ENCODE measurements at places on chromosomes 6 and 20.
A peak's percentile ranks its signal among the peaks of the same experiment; 100 is the strongest.

GRCh38 chr20:35643045-35643444 lies 21.7 kb downstream of the CPNE1 start:
- DNase-seq: no peak

- no peak for DNase-seq
Observed at GRCh38 chr6:119830494-119831295, 481.1 kb upstream of the MAN1A1 start.

- DNase-seq: no peak
Observed at GRCh38 chr6:56860475-56860874, 94.4 kb upstream of the BEND6 start.

GRCh38 chr6:6678185-6678671 lies 89.7 kb downstream of the LY86 start:
- DNase-seq: no peak

GRCh38 chr6:124053315-124053714 lies 249.7 kb downstream of the NKAIN2 start:
- no peak for DNase-seq

- DNase-seq: no peak
Observed at GRCh38 chr20:54922636-54923035, 447.2 kb downstream of the DOK5 start.

DNA sequence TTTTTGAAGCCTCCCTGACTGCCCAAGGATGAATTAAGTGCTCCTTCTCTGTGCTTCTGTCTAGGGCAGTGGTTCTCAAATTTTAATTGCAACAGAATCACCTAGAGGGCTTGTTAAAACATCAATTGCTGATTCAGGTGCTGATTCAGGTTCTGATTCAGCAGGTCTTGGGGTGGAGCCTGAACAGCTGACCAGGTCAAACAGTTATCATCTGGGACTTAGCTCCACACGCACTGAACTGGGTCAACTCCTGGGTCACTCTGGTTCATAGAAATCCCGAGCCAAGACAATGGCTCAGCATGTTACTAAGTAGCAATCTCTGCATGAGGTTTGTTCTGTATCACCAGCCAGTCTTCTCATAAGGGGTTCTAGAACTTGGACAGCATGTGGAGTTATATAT lies 192.3 kb downstream of the GJA1 start:
- no peak for DNase-seq

DNA sequence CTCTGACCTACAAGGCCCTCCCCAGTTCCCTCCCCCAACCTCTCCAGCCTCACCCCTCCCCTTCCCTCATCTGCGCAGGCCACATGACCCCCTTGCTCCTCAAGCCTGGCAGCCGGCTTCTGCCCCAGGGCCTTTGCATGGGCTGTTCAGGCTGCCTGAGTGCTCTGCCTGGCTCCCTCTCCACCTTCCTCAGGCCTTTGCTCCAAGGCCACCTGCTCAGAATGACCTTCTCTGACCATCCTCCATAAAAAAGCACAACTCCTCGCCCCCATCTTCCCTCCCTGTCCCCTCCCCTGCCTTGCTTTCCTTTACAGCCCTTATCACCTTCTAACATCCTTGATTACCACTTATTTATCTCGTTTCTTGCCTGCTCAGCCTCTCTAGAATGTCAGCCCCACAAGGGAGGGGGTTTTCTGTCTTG lies 38.7 kb downstream of the SPDEF start:
- DNase-seq: no peak

DNA sequence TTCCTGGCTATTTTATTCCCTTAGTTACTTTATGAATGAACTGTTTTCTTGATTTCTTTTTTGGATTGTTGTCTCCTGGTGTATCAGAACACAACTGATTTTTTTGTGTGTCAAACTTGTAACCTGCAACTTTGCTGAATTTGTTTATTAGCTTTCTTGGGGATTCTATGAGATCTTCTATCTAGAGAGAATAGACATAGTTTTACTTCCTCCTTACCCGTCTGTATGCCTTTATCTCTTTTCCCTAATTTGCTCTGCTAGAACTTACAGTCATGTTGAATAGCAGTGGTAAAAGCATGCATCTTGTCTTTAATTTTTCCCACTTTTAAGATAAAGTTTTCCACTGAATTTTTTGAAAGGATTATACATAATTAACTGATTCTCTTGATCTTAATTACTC lies 13.2 kb downstream of the RNF146 start:
- DNase-seq: no peak

- peak; percentile 59 for DNase-seq
Observed at GRCh38 chr6:87905101-87905641, 142.5 kb upstream of the SPACA1 start.

DNA sequence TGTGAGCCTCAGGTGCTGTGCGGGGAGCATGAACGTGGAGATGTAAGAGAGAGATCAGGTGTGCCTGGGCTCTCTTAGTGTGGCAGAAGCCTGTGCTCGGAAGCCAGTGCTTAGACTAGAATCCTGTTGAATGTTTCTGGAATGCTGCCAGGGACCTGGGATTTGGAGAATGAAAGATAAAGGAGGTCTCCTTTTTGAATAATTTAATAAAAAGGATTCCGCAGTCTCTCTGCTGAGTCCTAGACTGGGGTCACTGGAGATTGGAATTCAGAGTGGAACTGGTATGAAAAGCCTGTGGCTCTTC lies 18.8 kb upstream of the EFCAB8 start:
- DNase-seq: no peak

- DNase-seq: no peak
Observed at GRCh38 chr20:49540687-49541435, 27.1 kb downstream of the PTGIS start.

GRCh38 chr6:27608916-27609883 lies 136.3 kb upstream of the ZNF184 start:
- peak; percentile 50 for DNase-seq

GRCh38 chr6:119676961-119677360 lies 327.4 kb upstream of the MAN1A1 start:
- DNase-seq: no peak

GRCh38 chr6:118198746-118199145 lies 291.7 kb downstream of the SLC35F1 start:
- DNase-seq: no peak

DNA sequence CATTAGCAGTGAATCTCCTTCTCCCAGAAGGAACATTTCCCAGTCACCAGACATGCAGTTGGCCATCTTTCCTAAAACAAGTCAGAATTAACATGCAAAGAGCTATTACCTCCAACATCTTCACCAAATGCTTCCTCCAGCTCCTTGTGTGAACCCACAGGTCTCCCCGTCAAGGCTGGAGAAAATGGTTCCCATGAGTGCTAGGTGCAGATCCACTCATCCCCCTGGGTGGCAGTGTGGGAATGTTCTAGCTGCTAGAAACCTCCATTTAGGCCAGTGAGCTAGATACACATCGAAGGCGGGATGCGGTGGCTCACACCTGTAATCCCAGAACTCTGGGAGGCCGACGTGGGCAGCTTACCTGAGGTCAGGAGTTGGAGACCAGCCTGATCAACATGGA lies 603.9 kb upstream of the SLC35B3 start:
- DNase-seq: no peak

DNA sequence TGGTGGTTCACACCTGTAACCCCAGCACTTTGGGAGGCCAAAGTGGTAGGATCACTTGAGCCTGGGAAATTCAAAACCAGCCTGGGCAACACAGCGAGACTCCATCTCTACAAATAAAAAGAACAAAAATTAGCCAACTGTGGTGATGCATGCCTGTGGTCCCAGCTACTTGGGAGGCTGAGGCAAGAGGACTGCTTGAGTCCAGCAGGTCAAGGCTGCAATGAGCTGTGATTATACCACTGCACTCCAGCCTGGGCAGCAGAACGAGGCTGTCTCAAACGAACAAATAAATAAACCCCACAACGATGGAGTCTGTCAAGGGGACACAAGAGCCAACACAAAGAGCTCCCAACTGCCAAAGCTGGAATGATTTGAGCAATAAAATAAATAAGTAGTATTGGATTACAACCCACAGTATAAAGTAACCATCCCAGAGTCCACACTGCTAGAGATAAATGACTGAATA lies 13.5 kb downstream of the ZMYND8 start:
- DNase-seq: no peak

GRCh38 chr20:34753706-34754461 lies 49.7 kb downstream of the TP53INP2 start:
- DNase-seq: no peak

GRCh38 chr20:6765469-6766058 lies 1.9 kb upstream of the BMP2 start:
- DNase-seq: peak; percentile 29

- peak; percentile 79 for DNase-seq
Observed at GRCh38 chr20:4813863-4814695, 92.4 kb downstream of the PRND start.

- peak; percentile 99 for DNase-seq
Observed at GRCh38 chr6:4135665-4136353, 434 bp upstream of the ECI2 start.

GRCh38 chr6:122790423-122791309 lies 1.6 kb downstream of the SMPDL3A start:
- peak; percentile 18 for DNase-seq

DNA sequence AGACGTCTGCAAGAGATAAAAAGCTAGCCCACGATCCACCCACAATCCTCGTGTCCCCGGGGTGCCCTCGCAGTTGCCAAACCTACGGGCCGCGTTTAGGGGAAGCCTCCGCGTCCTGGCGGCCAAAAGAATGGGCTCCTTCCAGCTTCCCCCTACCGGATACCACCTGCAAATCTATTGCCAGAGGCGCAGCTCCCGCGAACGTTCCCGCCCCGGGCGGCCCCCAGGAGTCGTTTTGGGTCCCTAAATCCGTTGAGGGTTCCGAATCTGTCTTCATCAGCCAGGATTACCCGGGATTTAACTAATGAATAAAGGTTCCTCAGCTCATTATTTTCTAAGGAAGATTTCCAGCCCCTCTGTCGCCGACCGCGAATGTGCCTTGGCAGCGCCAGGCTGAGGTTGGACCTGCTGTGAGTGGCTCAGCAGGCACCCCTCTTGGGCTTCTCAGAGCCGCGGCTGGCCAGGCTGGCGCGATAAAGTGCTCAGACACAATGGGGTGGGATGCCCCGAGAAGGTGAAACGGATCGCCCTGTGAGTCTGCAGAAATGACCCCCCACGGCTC lies 2.8 kb upstream of the VSX1 start:
- DNase-seq: no peak

- no peak for DNase-seq
Observed at GRCh38 chr6:154440022-154440421, 70.5 kb downstream of the CNKSR3 start.

DNA sequence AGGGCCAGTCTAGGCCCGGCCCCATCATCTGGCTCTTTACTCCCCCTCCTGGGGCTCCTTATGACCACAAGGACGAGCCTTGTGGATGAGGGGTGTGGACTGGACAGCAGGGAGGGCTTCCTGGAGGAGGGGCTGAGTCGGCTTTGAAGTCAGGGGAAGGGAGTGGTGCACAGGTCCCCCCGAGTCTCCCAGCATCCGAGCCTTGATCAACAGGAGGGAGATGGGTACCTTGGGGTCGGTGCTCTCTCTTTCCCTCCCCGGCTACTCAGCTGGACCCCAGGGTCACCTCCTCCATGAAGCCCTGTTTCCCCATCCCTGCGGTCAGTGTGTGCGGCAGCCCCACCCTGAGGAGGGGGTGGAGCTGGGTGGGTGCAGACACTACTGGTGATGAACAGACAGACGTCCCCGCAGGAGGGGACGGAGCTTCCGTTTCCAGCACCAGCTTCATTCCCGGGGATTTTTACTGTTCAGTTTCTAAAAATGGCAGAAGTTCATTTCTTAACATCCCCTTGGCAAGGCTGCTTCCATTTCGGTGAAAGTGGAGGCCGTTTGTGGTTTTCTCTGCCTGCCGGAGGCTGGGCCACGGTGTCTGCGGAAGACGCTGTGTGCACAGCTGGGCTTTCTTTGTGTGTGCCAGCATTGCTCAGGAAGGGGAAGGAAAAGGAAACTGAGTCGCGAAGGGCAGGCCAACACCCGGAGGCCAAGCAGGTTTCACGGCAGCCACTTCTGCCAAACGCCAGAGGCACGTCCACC lies 19.6 kb downstream of the NTSR1 start:
- no peak for DNase-seq

- peak; percentile 38 for DNase-seq
Observed at GRCh38 chr6:142871910-142872331, 73.1 kb downstream of the HIVEP2 start.

DNA sequence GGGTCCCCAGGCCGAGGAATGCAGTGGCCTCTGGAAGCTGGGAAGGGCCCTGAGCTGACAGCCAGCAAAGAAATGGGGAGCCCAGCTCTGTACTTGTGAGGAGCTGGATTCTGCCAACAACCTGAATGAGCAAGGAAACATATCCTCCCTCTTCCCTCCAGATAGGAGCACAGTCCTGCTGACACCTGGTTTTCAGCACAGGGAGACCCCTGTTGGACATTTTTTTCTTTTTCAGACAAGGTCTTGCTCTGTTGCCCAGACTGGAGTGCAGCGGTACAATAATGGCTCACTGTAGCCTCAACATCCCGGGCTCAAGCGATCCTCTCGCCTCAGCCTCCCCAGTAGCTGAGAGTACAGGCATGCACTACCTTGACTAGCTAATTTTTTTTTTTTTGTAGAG lies 21.5 kb downstream of the BMP6 start:
- no peak for DNase-seq

GRCh38 chr6:37042150-37042549 lies 36.7 kb downstream of the FGD2 start:
- no peak for DNase-seq

DNA sequence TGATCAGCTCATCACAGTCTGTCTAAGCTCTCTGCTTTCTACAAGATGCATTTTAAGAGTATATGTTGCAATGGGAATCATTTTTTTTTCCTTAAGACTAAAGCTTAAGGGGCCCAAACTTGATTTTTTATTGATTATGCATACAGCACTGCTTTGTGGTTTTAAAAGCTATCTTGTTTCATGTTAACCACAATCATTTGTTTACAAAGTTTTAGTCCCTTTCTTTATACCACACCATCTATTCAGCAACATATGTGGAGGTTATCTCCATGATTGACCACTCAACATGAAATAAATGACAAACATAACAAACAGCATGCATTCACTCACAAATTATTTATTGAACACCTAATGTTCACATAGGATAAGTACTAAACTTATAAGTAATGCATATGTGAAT lies 119.1 kb downstream of the FHL5 start:
- no peak for DNase-seq

GRCh38 chr6:30885999-30886896 lies 1.9 kb downstream of the DDR1 start:
- peak; percentile 12 for DNase-seq

DNA sequence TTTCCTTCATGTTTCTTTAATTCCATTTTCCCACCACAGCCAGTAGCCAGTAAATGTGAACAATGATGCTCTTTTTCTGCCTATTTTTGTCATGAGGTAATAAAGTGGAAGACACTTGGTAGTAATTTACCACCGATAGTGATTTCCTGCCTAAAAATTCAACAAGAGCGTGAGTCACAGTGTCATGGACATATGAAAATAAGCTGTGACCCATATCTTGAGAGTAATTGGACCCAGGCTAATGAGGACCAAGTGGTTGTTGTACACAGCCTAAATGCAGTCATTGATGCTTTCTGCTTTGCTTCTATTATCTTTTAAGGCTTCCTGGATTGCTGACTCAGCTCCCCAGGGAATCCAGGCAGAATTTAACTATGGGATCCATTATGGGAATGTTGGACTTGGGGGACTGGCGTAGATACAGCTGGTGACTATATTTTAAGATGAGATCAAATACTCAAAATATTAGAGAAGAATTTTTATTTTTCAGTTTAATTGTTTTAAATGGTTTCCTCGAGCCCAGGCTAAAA lies 265.9 kb upstream of the FERMT1 start:
- DNase-seq: no peak

- DNase-seq: no peak
Observed at GRCh38 chr6:67558985-67559384, 1076.1 kb upstream of the ADGRB3 start.

GRCh38 chr20:47318027-47318585 lies 38.4 kb downstream of the ZMYND8 start:
- no peak for DNase-seq

Measured in GM10248 (cell line).